AG10803 (cell line): ENCODE measurements at places on chromosomes 3 and 15.

DNA sequence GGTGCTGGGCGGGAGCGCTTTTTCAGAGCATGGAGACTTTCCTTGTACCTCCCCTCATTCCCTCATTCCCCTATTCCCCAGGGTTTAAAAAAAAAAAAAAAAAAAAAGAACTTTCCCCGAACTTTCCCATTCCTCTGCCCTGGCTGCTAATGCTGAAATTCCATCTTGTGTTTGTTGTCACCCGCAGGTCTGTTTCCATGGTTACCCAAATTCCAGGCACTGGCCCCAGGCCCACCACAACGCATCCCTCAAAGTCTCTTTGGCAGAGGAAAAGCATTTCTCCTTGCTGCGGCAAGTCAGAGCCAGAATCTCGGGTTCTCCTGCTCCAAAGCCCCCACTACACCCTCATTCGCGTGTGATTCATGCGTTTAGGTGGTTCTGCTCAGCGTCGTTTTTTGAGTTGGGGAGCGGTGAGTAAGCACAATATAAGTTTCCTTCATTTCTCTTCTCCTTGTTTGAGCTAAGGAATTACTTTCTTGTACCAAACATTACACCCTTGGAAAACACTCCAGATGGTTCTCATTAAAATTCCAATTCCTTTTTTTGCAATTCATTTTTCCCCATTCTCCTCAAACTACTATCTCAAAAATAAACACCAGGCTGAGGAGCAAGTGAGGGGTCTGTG is 21.6 kb downstream of the ANAPC13 start:
- DNase-seq = peak; percentile 100

DNA sequence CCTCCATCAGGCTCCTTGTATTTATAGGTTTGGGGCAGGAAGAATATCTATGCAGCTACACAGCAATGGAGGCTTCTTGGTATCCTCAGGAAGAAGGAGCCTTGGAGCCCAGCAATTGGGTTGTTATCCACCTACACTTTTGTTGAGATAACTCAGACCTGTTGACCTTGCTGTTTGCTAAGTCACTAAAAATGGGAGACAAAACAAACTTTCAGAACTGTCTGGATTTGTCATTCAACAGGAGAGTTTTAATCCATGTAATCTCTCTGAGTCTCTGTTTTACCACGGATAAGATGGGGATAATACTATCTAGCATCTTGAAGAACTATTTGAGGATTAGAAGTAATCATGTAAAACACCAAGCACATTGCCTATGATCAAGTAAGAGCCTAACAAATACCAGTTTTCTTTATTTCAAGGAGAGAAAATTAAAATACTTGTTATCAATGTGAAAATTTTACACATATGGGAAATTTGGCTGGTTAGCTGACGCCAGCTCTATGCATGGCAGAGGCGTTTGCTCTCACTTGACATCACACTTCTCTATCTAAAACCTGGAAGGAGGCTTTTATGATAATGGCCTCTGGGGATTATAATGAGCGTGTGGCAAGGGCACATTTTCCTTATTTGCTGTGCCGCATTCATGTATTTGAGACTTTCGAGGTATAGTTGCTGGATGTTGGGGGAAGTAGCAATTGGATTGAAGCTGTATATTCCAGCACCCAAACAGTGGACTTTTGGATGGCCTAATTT is 215.6 kb downstream of the PDCD6IP start:
- DNase-seq = no peak

GRCh38 chr3:137191133-137191923 is 233.5 kb downstream of the IL20RB start:
- no peak for DNase-seq

DNA sequence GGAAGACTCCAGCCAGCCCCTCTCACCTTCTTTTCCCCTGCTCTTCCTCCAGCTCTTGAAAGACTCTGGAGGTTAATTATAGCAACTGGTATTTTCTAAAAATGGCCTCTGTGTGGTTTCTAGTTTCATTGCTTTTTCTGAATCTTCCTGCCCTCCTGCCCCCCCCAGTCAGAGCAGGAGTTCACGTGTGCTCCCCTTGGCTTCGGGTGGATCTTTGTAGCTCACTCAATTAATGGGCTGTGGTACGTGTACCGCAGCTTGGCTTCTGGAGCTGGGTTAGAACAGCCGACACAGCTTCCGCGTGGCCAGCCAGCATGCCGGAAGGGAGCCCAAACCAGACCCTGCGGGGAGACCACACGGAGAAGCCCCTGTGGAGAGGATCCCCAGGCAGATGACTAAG is 31.5 kb downstream of the TM2D3 start:
- DNase-seq = no peak

GRCh38 chr3:15558581-15558980 is 37.1 kb upstream of the COLQ start:
- no peak for DNase-seq
